ENCODE measurements at places on chromosomes 12 and 14. TPM values are rescaled to one million over a fixed set of nuclear protein-coding genes. Genes with fewer than 3 reads are reported as not detected.

GRCh38 chr14:100741966-100742365, 15.3 kb downstream of the DLK1 start:
- DNase-seq, result no peak

DNA sequence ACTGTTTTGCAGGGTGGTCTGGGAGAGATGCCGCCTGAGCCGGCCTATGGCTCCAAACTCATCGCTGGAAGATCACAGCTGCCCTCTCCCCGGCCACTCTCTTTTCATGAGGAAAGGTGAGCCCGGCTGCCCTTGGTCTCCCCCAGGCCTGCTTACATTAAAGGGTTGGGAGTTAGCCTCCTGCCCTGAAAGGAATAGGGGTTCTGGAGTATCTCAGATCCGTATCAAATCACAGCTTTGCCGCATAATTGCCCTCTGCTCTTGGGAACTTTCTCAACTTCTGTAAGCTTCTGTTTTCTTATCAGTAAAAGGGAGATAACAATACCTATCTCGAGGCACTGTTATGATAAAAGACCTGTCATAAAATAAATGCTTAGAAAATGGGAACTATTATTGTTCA, 17.6 kb downstream of the PHLDA1 start:
- peak; percentile 50 for DNase-seq

DNA sequence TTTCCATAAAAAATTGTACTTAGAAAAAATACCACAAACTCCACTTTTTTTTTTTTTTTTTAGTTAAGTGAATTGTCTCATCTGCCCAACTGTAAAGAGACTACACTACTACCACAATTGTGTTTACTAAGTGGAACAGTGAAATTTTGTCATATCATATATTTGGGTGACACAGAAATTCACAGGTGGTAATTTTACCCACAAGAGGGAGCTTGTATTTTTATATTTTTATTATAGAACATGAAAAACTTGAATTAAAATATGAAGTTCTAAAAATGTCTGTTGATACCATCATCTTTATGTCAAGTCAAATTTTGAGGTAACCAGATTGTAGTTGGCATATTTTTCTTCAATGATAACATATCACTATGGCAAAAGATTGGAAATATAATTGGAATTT, 329.4 kb upstream of the SOX5 start:
- no peak for DNase-seq

- DNase-seq, result no peak
These were observed 699 bp downstream of the MGAT2 start for GRCh38 chr14:49621114-49621881.

Gene RDH12
- total RNA-seq, result 0.96 TPM

Gene LRTM2
- 1.2 TPM for total RNA-seq

DNA sequence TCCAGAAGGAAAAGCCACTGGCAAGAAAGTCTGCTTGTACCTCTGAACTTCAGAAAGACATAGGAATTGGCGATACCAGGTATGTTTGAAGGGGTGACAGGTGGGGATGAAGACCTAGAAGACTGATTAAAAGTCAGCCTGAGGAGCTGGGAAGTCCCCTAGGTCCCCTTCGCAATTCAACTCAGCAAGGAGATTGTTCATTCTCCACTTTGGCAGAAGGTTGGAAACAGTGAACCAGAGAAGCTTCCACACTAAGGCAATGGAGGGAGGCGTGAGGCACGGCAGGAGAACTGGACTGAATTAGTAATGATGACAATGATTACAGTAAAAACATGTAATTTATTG, 240.3 kb upstream of the TMPO start:
- DNase-seq, result no peak

Gene PDE3A
- 82.6 TPM for total RNA-seq

Gene TRIM9
- total RNA-seq, result 30.8 TPM

- no peak for DNase-seq
These were observed 44.6 kb upstream of the FAR2 start for GRCh38 chr12:29104516-29104915.

Gene PTGR2
- total RNA-seq, result 16.1 TPM

- no peak for DNase-seq
These were observed 14.2 kb upstream of the LRIG3 start for GRCh38 chr12:58934528-58934927.

GRCh38 chr12:46743456-46743855, 82.3 kb downstream of the SLC38A4 start:
- no peak for DNase-seq

Gene TGM1
- total RNA-seq, result 9.4 TPM

- peak; percentile 78 for DNase-seq
These were observed 33.4 kb upstream of the FAM181A start for GRCh38 chr14:93893661-93894261.

GRCh38 chr14:68506645-68507419, 286.0 kb downstream of the ZFP36L1 start:
- DNase-seq, result no peak

DNA sequence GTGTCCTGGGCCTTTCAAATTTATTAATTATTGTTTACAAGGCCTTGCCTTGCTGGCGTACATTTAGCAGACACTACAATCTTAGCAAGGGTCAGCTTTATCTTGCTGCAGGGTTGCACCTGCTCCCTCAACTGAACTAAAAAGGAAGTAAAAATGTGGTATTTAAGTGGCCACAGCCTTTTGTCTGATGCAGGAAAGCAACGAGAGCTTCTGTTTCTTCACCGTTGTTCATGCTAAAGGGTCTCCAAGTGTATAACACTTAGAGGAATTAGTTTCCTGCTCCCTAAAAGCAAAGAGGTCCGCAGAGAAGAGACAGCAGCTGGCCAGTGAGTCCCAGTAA, 62.8 kb upstream of the EGLN3 start:
- no peak for DNase-seq

Gene RASAL1
- 0.24 TPM for total RNA-seq

Gene MAGOHB
- total RNA-seq, result 29.1 TPM

- DNase-seq, result no peak
These were observed 57.8 kb downstream of the KDM5A start for GRCh38 chr12:331287-331686.

Gene EAPP
- total RNA-seq, result 27.0 TPM

Gene SYNDIG1L
- not detected for total RNA-seq

Gene RAB15
- 12.0 TPM for total RNA-seq

Gene HOXC6
- 4.1 TPM for total RNA-seq

DNA sequence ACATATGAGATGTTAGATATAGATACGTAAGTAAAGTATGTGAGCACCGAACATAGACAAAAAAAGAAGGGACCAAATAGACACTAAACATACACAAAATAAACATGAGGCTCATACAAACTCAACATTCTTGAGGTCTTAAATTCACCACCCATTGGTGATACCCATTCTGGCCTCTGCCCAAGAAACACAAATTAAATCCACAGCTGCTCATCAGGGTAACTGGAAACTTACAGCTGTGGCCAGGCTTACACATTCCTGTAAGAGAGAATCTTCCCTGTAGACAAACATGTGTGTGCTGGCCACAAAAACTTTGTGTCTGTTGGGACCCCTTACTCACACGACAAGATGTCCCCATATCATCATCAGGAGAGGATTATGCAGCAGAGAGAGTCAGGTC, 22.4 kb downstream of the MAGOHB start:
- no peak for DNase-seq

DNA sequence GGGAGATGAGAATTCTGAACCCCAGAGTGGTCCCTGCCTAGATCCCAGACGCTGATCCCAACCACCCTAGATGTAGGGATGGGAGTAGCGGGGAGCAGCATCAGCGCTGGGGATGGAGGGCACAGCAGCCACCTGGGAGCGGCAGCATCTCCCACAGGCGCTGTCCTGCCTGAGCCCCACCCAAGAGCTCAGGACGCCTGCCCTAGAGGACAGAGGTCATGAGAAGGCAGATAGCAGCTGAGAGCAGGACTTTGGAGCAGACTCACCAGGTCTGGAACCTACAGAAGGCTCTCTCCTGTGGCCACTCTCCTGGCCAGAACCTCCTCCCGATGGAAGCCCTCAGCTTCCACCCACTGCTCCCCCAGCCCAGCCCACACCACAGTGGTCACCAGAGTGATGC, 7.2 kb downstream of the CCDC85C start:
- DNase-seq, result no peak

GRCh38 chr12:130768120-130768519, 52.0 kb upstream of the RIMBP2 start:
- no peak for DNase-seq

GRCh38 chr12:98639491-98639890, 5.1 kb downstream of the IKBIP start:
- no peak for DNase-seq

Gene TUBA1B
- 560 TPM for total RNA-seq

- no peak for DNase-seq
These were observed 25.0 kb downstream of the CFAP54 start for GRCh38 chr12:96514328-96514727.

- no peak for DNase-seq
These were observed 20.6 kb downstream of the GSG1 start for GRCh38 chr12:13082861-13083260.

DNA sequence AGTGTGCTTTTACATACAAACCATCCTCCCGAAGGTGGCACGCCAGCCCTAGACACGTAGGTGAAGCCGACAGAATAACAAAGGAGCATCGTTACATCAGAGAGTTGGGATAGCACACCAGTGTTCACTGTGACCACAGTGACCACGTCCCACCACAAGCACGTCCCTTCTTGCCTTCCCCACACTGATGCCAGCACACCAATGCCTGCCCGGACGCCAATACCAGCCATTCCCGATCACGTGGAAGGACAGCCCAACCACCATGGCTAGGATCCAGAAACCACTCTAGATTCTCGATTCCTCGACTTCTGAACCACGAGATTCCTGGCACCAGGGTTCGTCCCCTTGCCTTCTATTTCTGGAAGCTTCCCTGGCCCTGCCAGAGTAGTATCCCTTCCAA, 48.0 kb upstream of the GPR68 start:
- DNase-seq, result no peak

Gene SLC17A8
- 1.7 TPM for total RNA-seq

DNA sequence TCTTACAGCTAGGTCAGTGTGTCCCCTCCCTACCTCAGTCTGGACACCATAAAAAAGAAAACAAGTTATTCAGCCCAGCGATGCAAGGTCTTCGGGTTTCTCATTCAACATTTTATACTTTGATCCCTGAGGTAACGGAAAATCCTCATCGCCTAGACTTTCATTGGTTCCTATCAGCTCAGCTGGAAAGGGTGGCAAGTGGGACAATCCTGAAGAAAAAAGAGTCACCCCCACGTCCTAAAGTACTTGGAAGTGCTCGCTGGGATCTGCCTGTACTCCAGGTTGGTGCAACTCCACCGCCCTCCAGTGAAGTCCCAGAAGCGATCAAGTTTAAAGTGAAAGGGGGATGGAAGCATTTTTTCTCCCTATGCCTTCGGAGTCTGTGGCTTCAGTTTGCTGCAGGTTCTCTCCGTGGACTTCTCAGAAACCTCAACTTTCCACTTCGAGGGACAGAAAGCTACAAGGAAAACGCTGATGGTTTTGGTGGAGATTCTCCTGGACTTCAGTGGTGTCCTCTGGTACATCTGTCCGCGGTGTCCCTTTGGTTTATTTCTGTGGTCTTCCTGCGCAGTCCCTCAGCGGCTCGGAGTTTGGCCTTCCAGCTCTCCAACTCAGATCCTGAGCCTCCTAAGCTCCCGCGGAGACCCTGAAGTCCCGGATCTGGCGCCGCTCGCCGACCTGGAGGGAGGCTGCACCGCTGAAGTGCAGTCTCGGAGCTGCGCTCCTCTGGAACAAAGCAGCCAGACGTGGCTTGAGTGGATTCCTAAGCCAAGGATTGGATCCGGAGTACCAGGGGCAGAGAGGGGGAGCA, 1.8 kb upstream of the LRFN5 start:
- peak; percentile 89 for DNase-seq

Gene PIP4K2C
- 12.5 TPM for total RNA-seq

DNA sequence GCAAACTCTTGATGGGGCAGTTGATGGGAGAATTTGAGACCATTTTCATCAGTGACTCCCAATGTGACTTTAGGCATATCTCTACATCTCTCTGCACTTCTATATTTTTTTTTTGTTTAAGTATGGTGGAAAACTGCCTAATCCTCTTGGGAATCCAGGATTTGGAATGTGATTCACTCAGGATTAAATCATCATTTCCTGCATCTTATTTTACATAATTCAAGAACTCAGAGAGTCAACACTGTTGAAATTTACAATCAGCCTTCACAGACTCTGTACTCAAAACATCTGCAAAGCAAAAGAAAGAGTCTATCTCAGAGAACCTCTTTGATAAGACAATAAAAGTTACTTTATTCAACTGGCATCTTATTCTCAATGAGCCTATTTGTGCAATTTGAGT, 260.7 kb upstream of the NOS1 start:
- DNase-seq, result no peak

- DNase-seq, result peak; percentile 36
These were observed 503 bp downstream of the FBXO21 start for GRCh38 chr12:117189725-117190209.

Gene IAPP
- total RNA-seq, result 1.4 TPM

DNA sequence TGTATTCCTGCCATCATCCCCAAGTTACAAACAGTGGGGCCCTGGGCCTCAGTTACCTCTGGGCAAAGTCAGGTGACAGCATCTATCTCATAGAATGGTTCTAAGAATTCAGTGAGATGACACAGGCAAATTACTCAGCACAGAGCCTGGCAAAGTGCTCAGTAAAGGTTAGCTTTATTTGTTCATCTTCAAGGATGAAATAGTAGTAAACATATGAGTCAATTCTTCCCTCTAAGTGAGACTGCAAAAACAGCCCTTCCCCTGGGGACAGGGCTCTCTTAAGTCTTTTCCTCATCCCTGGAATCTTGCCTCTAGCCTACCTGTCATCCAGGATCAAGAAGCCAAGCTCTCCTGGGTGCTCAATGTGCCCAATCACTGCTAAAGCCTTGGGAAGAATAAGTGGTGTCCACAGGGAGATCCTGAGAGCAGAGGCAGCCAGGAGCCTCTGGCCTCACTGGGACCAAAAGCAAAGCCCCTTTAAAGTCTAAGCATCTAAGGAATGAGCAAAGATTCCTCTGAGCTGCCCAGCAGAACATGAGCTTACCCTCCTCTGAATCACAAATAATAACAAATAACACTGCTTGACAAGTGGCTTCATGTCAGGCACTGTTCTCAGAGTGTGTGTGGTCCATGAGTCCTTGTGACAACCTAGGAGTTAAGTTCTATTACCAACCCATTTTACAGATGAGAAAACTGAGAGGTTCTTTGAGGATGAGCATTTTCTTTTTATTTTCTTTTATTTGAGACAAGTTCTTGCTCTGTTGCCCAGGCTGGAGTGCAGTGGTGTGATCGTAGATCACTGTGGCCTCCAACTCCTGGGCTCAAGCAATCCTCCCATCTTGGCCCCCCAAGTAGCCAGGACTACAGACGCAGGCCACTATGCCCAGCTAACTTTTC, 12.1 kb downstream of the NUAK1 start:
- no peak for DNase-seq

DNA sequence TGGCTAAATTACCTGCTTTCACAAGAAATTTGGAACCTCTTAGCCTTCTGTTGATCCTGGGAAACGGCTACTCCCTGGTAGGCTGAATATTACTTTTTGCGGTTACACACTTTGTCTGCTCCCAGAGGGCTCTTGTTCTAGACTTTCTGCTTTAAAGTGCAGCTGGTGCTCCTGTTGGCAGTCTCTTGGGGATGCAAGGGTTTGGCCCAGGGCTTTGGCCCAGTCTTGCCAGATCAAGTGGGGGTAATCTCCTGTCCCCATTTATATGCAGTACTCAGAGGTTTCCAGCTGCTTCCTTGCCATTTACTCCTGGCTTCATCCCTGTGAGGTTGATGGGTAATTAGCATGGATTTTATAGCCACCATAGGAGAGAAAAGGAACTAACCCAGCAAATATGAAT, 558.2 kb upstream of the MIS18BP1 start:
- no peak for DNase-seq

Gene SARNP
- total RNA-seq, result 83.1 TPM

Gene WBP11
- 18.5 TPM for total RNA-seq
